ENCODE measurements at places on chromosomes 6 and 20.

DNA sequence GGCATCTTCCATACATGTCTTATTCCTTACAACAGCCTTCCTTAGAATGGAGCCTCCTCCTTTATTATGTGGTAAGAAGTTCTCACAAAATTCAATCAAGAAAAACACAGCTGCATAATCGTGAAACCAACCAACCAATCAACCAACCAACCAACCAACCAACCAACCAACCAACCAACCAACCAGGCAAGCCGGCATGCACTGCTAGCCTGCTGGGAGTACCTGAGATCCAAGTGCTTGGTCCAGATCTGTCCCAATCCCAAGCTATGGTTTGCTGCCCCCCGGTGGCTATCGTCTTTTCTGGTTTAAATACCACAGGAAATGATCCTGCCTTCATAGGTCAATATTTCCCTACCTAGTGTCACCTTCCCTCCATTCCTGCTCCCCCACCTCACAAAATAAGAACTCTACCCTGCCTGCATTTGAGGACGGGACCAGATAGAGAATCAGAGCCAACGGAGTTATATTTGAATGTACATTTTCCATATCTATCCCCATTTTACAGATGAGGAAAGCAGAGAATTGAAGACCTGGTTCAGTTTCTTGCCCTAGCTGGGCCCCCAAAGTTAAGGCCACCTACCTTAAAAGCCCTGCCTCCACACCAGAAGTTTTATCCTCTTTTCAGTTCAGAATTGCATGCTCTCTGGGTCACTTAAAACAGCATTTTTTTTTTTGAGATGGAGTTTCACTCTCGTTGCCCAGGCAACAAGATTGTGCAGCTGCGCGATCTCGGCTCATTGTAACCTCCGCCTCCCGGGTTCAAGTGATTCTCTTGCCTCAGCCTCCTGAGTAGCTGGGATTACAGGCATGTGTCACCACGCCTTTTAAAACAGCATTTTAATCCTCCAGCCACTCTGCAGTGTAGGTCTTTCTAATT is 27.1 kb downstream of the RAB44 start:
- DNase-seq: peak; percentile 59

DNA sequence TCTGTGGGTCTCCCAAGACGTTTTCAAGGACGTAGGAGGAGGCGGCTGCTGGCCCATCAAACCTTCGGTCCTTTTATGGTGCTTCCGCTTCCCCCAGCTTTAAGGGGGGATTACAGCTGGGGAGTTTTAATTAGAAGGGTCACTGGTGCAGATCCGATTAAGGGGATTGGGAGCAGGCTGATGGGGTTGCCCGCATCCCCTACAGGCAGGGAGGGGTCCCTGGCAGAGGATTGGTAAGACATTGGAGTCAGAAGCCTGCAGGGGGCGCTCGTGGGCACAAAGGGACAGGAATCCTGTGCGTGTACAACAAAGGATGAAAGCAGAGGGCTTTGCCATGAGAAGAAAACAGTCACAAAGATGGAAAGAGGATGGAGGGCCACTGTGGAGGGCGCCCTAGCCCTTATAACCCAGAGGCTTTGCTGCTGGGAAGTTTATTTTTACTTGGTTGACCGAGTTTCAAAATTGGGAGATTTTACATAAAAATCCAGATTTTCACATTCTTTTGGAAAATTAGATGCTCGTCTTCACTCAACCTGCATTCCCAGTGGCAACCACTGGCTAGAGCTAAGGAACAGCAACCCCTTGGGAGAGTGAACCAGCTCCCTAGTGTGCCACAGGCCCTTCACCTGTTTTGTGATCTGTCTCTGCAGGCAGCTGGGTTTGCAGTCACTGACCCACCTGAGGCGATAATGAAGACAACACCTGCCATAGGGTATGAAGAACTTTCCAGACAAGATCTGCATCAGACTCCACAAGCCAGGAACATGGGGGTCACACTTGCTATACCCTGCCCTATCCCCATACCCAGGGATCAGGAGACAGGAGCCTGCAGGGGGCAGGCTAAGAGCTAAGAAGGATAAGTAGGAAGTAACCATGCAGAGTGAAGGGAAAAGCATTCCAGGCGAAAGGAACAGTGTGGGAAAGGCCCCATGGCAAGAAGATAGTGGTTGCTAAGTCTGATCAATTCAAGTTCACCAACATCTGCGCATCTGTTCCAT is 97.7 kb downstream of the KCNB1 start:
- DNase-seq: peak; percentile 35

DNA sequence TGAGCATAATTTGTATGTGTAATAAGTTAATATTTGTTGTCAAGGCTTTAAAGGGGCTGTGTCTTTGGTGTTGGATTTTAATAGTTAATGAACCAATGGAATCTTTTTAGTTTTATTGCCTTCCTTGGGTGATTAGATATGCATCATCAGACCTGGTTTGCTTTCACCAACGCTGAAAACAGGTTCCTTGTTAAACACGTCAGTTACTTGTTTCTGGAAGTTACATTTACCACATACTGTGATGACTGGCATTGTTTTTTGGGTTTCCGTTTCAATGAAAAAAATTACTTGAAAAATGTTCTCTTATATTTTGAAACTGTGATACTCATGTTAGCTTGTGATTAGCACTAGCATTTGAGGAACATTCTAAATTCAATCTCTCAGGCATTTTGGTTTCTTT is 58.6 kb upstream of the RNF144B start:
- no peak for DNase-seq

GRCh38 chr6:119322715-119323350 is 26.7 kb downstream of the MAN1A1 start:
- no peak for DNase-seq

GRCh38 chr6:44563397-44563796 is 175.9 kb downstream of the CDC5L start:
- no peak for DNase-seq

GRCh38 chr6:21199262-21199661 is 394.3 kb upstream of the SOX4 start:
- no peak for DNase-seq

- DNase-seq: no peak
Measured at GRCh38 chr20:62700261-62700930, 8.2 kb upstream of the NTSR1 start.

GRCh38 chr6:56025795-56026194 is 150.4 kb upstream of the BMP5 start:
- no peak for DNase-seq

- peak; percentile 50 for DNase-seq
Measured at GRCh38 chr6:131387562-131388447, 185.2 kb upstream of the ARG1 start.

DNA sequence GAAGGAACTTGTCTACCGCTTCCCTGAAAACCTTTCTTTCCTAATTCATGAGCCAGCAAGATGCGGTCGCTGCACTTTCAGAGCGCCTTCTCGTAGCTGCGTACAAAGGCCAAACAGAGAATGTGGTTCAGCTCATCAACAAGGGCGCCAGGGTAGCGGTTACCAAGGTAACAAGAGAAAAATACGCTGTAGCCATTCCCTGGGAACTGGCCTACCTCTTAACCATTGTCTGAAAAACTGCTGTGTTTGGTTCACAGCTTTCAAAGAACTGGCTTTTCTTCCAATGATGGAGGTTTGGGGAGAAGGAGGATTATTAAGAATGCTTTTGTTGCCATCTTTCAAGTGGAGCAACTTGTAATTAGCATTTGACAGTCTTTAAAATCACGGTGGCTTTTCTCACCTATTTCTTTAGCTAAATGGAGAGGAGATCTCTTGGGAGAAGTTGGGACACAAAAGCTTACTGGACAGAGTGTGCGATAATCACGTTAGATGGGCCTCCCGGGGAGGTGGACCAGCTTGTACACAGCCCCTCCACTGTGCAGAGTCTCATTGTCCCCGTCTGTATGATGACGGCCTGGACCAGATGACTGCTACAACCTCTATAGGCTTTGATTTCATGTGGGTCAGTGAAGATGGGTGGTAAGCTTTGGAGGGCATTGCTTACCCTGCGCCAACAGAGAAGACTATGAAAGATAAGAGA is 71.5 kb downstream of the LYRM2 start:
- no peak for DNase-seq

DNA sequence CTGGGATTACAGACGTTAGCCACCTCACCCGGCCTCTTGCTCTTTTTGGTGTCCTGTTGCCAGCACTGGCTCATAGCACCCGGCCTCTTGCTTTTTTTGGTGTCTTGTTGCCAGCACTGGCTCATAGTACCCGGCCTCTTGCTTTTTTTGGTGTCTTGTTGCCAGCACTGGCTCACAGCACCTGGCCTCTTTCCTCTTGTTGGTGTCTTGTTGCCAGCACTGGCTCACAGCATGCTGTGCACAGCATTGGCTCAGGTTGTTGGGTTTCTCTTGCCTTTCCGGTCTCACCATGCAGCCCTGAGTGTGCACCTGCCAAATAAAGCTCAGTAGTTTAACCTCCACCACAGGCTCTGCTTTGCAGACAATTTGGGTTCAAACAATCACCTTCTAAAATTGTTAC is 208.2 kb downstream of the THBS2 start:
- DNase-seq: no peak

- DNase-seq: no peak
Measured at GRCh38 chr20:51311636-51312479, 230.7 kb downstream of the NFATC2 start.

DNA sequence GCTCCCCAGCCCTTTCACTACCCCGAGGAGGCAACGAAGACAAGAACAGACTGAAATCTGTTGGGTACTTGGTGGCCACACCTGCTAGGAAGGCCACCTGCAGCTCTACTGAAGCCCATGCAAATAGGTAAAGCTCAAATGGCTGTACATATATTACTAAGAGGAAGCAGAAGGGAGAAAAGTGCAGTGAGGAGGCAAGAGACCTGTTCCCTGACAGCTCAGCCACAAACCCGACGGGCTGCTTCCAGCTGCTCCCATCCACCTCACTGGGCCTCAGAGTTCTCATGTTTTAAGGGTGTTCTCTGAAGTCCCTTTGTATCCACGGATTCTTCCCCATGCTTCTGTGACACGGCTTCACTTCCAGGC is 24.6 kb downstream of the TRAM2 start:
- DNase-seq: no peak

DNA sequence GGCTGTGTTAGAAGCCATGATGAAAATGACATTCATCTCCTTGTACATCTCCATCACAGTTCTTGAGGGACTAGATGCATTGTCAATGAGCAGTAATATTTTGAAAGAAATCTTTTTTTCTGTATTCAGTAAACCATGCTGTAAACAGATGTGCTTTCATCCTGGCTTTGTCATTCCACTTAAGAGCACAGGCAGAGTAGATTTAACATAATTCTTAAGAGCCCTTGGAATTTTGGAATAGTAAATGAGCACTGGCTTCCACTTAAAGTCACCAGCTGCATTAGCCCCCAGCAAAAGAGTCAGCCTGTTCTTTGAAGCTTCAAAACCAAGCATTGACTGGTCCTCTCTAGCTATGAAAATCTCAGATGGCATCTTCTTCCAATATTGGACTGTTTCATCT is 197.8 kb upstream of the HDDC2 start:
- DNase-seq: no peak

DNA sequence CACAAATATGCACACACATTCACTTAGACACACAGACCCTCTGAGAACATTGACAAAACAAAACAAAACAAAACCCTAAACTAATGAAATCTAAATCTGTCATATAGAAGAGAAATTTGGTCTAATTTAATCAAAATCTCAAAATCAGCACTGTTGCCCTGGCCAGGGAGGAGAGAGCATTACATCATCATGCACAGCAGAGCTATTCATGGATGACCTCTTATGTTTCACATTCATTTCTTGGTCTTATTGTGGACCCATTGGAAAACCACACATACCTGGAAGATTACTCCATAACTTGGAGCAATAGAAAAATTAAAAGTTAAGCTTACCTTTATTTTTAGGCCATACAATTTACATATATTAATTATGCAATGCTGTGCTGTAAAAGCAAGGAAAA is 1223.6 kb upstream of the GJE1 start:
- DNase-seq: peak; percentile 25

- DNase-seq: no peak
Measured at GRCh38 chr6:122829456-122829855, 40.4 kb downstream of the SMPDL3A start.

DNA sequence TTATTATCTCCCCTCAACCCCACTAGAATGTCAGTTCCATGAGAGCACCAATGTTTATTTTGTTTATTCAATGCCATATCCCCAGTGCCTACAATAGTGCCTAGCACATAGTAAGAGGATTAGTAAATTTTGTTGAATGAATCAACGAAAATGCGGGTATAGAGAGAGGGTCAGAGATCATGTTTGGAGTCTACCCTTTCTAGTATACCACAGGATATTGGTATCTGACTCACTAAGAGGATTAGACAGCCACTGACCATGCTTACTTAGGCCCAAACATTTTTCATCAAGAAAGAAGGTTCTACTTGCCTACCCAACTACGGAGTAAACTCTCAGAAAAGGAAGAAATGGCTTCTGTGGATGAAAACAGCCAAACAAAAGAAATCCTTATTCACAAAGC is 356.8 kb downstream of the BTBD9 start:
- no peak for DNase-seq

- no peak for DNase-seq
Measured at GRCh38 chr20:9321007-9321406, 193.4 kb upstream of the LAMP5 start.

DNA sequence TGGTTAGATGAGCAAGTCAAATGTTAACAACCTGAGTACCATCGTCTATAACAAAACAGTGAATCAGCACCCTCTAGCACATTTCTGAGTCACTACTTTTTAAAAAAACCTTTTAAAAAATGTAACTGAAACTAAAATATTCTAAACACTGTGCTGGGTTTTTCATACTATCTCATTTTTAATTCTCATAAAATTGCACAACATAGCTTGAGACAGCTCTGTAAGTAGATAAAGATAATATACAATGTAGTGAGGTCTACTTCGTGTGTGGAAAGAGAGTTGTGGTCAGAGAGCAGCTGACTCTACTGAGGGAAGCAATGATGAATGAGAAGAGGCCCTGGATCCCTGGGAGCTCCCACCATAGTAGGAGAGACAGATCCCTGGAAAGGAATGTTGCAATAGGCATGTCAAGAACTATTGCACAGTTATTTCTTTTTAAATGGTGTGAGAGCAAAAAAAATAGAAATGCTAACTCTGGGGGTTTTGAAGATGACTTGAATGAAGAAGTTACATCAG is 13.6 kb upstream of the CALHM6 start:
- peak; percentile 99 for DNase-seq

GRCh38 chr20:1005452-1006027 is 3.4 kb upstream of the RSPO4 start:
- no peak for DNase-seq

DNA sequence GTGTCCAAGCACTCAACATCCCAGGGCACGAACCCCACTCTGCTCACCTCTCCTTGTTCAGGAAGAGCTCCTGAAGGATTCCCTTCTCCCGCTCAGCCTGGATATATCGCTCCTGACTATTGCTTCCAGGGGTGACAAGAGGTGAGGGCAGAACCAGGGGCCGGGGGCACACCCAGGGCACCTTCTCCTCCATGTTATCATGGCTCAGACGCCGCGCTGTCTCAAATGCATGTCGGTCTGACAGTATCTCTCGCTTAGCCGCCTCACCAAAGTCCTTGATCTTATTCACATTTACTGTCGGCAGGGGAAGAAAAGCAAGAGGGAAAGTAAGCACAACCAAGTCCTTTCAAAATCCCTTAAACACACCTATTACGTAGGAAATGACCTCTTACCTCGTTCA is 13.1 kb downstream of the PPP1R10 start:
- no peak for DNase-seq

- DNase-seq: peak; percentile 21
Measured at GRCh38 chr20:41587523-41587922, 30.7 kb downstream of the CHD6 start.

- DNase-seq: peak; percentile 63
Measured at GRCh38 chr6:16450821-16451220, 212.4 kb downstream of the GMPR start.

GRCh38 chr6:125196613-125197012 is 43.0 kb downstream of the TPD52L1 start:
- no peak for DNase-seq

- peak; percentile 70 for DNase-seq
Measured at GRCh38 chr20:38049800-38050199, 16.3 kb downstream of the RPRD1B start.
